ENCODE measurements at places on chromosomes 1 and 21.

GRCh38 chr21:18588001-18588662 lies 184.5 kb upstream of the TMPRSS15 start:
- no peak for DNase-seq

- DNase-seq, result no peak
Observed at GRCh38 chr1:212004895-212005608, 30.3 kb downstream of the INTS7 start.

DNA sequence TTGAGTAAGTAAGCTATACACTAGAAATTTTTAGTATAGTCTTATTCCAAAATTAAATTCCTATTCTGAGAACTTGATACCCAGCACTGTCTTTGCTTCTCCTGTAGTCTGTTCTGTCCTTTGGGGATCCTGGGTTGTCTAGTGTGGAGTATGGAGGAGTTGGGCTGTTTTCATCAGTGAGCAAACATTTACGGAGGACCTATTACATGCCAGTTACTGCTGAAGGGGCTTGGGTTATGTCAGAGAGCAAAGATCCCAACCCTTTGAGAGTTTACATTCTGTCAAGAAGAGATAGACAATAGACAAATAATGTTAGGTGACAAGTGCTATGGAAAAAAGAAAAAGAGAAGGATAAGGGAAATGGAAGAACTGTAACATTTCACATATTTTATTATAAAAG lies 9.0 kb downstream of the TRAPPC10 start:
- no peak for DNase-seq

DNA sequence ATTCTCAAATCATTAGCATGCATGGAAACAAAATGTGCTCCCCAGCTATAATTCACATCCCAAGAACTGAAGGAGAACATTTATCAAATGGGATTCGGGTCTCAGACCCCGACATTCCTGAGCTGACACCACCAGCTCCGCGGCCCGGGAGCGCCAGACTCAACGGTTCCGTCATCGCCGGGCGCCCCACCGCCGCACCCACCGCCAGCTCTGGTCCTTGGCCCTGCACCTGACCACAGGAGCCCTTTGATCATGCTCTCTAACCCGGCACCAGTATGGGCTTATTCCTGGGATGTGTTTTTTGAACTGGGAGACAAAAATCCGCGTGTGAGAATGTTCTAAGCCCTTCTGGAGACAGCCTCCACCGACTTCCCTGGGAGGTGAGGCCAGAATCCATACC lies 43.6 kb downstream of the HLCS start:
- no peak for DNase-seq

GRCh38 chr1:209207126-209207700 lies 376.3 kb upstream of the CAMK1G start:
- DNase-seq, result no peak

DNA sequence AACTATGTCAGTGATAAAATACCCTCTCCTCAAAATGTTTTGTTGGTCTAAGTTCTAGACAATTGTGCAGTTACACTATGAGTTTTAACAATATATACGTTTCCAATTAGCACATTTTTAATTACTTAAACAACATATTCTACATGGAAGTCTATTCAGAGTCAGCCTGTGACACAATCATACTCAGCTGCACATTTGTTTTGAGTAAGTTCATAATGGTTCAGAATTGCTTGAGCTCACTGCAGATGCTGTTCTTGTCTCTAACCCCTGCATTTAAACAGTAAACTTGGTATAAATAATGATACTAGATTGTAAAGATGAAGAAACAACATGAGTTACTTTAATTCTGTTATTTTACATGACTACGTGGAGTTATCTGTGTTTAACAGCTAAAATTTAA lies 30.6 kb downstream of the CDKN2C start:
- DNase-seq, result no peak

Measured in stimulated activated CD8-positive, alpha-beta memory T cell treated with anti-CD3 and anti-CD28 coated beads, Interleukin-4, amount 100 ng/mL, for 24 hours (primary cell).